ENCODE measurements at places on chromosomes 2 and 18.

GRCh38 chr2:86617153-86617552, 6.5 kb downstream of the RNF103 start:
- no peak for DNase-seq

- no peak for DNase-seq
Measured at GRCh38 chr2:8343031-8343430, 338.8 kb upstream of the ID2 start.

GRCh38 chr18:3051718-3052410, 38.9 kb upstream of the LPIN2 start:
- DNase-seq = no peak

DNA sequence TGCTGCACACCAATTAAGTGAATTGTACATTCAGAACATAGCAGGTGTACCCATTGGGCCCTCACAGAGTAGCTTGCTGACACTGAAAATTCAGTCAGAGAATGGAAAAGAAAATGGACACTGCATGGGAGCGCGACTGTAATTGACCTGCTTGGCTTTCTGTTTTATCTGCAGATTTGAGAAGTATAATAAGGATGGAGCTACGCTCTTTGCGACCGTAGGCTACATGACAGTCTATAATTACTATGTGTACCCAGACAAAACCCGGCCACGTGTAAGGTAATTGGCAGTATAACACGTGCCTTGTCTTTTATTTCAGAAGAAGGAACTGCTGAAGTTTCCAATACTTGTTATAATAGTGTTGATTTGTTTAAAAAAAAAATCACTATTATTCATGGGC, 33.5 kb upstream of the METAP1D start:
- DNase-seq = no peak

- DNase-seq = peak; percentile 51
Measured at GRCh38 chr18:22489704-22490103, 72.0 kb upstream of the CTAGE1 start.

GRCh38 chr2:106686814-106687213, 199.2 kb downstream of the ST6GAL2 start:
- no peak for DNase-seq

DNA sequence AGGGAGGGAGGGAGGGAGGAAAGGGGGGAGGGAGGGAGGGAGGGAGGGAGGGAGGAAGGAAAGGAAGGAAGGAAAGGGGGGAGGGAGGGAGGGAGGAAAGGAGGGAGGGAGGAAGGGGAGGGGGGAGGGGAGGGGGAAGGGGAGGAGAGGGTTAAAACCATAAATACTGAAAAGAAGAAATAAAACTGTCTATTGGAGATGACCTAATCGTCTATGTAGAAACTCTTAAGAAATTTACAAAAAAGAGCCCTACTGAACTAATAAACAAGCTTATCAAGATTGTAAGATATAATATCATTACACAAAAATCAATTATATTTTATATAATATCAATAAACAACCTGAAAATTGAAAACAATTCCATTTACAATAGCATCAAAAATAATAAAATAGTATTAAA, 32.3 kb upstream of the CTDP1 start:
- no peak for DNase-seq

DNA sequence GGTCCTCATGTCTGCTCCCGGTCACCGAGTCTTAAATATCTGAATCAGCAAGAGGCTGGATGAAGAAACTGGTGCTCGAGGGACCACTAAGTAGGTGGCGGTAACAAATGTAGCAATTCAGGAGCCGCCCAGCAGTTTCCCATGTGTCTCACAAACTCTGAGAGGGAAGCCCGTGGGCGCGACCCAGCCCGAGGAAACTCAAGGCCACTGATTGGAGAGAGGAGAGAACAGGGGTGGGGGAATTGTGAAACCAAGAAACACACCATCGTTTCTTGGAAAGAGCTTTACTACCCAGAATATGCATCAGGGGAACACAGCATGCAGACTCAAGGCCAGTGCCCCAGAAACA, 10.8 kb downstream of the MLPH start:
- DNase-seq = peak; percentile 58

- DNase-seq = no peak
Measured at GRCh38 chr2:134406311-134406710, 152.4 kb downstream of the MGAT5 start.

- no peak for DNase-seq
Measured at GRCh38 chr18:24632158-24632988, 171.9 kb downstream of the HRH4 start.

- peak; percentile 64 for DNase-seq
Measured at GRCh38 chr2:137865954-137866540, 98.2 kb upstream of the HNMT start.

DNA sequence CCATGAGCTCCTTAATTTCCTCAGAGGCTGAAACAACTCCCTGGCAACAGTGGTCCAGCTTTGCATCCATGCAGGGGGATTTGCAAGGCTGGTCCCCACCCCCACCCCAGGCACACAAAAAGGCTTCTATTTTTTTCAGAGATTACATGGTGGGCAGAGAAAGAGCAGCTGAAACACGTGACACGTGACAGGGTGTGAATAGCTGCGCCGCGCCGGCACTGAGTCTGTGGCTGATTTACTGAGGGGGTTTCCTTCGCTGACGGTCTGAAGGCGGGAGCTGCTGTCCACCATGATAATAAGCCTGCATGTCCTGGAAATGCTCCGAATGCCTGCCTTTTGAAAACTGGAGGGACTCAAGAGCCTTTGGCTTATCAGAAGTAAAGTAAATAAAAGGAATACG, 50.7 kb upstream of the APCDD1 start:
- no peak for DNase-seq

DNA sequence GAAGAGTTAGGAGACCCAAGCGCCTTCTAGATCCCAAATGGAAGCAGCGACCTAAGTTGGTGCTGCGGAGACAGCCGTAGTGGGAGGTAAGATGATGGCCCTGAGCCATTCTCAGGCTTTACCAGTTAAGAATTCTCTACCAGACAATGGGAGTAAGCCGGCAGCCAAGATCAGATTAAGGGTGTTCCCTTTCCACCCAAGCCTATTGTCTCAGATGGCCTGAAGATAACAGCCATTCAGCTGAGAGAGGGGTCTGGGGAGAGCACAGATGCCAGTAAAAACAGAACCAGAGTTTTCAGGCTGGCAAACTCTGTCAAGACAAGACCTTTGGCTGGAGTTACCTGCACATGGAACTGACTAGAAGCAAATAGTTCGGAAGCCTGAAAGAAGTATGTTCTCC, 191.7 kb upstream of the HAAO start:
- DNase-seq = no peak

DNA sequence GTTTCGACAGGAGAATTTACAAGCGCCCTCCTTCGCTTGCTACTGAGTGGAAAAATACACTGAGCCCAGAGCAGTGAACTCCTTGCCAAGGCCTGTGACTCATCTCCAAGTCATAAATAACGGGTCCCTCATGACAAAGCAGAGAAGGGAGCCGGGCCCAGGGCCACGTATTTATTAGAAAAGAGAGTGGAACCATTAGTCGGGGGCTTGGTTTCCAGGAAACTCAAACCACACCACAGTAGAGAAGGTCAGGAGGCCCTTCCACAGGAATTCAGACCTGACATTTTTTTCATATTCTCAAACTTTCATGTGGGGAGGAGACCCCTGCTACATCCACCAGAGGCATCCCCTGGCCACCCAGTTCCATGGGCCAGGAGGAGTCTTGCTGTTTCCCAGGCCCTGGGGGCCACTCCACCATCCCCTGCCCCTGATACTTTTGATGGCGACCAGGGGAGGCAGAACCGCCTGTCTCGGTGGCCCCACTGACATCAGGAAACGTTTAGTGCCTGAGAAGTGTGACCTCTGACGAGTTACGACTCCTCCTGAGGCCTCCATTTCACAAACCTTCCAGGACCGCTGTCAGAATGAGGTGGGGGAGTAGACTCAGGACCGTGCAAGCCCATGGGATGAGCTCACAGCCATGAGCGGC, 289.7 kb downstream of the DYSF start:
- peak; percentile 92 for DNase-seq

DNA sequence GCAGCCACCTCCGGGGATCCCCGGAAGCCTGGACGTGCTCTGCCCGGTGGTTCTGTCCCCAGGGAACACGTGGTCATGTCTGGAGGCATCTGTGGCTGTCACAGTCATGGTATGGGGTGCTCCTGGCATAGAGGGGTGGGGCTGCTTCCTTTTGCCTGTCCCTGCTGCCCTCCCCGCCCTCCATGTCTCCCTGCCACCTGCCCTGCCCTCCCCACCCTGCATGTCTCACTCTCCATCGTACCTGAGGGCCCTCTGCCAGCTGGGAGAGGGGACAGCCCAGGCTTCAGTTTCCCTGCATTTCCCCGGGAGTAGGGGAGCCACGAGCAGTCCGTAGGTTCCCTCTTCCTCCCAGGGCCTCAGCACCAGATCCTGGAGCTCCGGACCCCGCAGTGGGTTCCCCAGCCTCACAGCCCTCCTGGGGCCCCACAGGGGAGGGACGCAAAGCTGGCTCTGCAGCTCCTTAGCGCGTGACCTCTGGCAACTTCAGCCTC, 90.0 kb upstream of the CTDP1 start:
- no peak for DNase-seq

DNA sequence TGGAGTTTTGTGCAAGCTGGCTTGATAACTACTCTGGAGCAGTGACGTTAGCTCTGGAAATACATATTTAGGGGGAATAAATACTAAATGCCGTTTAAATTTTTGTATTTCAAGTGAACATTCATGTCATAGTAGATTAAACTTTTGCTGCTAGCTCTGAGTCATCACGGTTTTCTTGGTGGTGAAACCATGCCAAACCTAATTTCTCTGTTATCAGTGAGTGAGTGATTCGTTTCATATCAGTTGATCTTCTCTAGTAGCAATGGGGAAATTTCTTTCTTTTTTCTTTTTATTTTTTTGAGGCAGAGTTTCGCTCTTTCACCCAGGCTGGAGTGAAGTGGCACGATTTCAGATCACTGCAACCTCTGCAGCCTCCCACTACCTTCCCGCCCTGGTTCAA, 211.1 kb downstream of the PTPRM start:
- peak; percentile 50 for DNase-seq

- DNase-seq = no peak
Measured at GRCh38 chr18:49227441-49228165, 232.8 kb downstream of the DYM start.

GRCh38 chr2:1748176-1748740, 3.9 kb upstream of the PXDN start:
- DNase-seq = peak; percentile 53

DNA sequence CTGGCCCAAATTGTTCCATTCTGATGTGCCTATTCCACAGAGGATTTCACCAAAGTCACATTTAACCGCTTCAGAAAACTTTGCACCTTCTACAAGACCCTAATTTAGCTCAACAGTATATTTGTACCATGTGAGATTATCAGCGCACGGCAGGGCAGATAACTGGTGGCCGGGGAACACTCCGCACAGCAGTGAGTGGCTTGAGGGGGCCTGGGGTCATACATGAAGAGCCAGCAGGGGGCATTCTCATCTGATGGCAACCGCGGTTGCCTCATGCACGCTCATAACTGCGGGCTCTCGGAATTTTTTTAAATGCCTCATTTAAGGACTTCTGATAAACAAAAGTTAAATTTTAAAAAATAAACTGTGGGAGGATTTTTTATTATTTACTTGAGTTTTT, 84.1 kb downstream of the BIN1 start:
- no peak for DNase-seq

DNA sequence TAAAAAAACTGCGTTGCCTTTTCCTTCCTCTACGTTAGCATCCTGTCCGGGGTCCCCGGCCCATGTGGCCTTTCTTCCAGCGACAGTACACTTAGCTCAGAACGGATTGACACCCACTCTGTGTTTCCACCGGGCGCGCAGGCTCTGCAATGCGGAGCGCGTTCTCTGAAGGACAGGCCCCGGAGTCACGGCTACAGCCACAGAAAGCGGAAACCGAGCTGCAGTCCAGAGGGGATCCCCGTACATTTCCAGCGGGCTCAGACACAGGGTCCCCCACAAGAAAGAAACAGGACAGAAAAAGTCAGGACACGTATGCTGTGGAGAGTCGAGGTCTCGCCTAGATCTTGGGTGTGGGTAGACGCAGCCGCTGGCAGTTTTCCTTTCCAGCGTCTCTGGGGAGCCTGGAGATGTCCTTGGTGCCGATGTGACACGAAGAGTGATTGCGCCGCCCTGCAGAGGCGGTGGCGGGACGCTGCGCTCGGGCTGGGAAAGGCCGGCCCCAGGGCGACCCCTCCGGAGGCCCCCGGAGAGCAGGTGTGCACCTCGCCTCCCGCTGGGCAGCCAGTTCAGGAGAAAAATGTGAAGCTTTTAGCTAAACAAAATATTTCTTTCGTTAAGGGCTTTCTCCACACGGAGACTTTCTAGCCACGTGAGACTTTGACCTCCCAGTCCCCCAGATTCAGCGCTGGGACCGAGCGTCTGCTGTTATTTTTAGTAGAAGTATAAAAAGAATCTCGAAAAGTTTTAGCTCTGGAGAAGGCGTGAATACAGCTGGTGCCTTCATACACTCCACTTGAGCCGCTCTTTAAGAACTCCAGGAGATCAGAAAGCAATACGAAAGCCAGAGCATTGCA, 1.3 kb upstream of the ACKR3 start:
- peak; percentile 21 for DNase-seq

DNA sequence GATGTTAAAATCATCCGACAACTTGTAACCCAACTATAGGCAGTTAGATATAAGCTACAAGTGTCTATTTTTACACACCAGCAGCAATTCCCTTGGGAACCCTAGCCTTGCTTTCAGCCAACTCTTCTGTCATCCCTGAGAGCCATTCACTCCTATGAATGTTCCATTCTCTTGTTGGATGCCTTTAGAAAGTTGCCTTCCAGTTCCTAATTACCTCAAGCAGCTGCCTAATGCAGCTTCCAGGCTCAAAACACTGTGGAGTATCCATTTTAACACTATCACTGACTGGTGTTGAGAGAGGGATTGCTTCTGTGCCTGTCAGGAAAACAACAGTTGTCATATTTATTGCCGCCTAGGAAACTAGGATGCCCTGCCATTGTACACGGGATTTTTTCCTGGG, 402.0 kb upstream of the ACVR2A start:
- DNase-seq = peak; percentile 13

GRCh38 chr2:230135130-230135525, 66.4 kb upstream of the SLC16A14 start:
- DNase-seq = no peak

- no peak for DNase-seq
Measured at GRCh38 chr2:136703214-136703613, 62.1 kb upstream of the THSD7B start.

DNA sequence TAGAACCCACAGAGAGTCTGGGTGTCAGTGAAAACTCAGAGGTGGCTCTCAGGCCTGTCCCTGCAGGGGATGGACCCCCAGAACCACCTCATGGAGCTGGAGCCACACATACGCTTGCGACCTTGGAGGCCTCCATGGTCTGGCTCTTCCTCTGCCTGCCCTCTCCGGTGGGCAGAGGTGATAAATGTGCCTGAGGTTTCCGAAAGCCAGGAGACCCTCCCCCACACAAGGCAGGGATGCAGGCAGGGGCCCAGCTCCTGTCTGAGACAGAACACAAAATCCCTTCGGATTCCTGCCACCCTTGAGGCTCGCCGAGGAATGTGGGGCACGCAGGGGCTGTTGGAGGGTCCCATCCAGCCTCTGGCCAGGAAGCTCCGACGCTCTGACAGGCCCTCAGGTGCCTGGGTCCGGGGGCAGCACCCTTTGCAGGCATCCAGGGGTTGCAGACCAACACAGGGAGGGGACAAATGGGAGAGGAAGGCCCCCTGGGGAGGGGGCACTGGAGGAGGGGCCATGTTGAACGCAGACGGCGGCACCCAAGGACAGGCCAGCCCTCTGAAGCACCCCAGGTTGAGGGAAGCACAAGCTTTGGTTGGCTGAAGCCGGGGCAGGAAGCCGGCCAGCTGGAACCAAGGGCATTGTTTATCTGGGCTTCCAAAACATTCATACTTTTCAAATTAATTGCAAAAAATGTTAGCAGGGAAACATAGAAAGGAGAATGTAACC, 4.1 kb upstream of the SNED1 start:
- no peak for DNase-seq

Data from cardiac fibroblast (primary cell).